ENCODE measurements at places on chromosomes 3 and 15.

DNA sequence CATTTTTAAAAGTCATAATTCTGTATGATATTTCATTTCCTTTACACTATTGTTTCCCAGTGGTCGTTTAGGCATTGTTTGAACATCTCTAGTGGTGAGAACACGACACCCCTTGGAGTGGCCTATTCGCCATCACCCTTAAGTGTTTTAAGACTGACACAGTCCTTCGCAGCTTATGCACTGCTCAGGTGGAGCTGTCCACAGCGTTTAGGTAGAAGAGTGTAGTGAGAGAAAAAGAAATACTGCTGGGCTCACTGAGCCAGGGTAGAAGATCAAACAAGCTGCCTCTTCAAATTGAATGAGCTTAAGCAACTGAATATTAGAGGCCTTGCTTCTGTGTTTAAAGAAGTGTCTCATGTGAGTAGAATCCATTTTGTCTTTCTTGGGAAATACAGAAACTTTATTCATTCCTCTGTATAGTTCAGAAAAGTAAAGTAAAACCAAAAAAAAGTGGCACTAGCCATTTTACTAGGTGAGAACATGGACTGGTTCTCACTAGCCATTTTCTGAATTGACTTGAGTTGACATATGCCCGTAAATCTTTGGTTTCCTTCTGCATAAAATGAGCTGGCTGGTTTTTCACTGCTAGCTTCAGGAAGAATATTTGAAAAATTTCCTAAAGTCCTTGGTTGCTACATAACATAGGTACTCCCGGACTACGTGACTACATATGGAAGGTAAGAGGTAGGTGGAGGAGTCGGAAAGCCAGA, 155.9 kb downstream of the P3H2 start:
- DNase-seq, result no peak

DNA sequence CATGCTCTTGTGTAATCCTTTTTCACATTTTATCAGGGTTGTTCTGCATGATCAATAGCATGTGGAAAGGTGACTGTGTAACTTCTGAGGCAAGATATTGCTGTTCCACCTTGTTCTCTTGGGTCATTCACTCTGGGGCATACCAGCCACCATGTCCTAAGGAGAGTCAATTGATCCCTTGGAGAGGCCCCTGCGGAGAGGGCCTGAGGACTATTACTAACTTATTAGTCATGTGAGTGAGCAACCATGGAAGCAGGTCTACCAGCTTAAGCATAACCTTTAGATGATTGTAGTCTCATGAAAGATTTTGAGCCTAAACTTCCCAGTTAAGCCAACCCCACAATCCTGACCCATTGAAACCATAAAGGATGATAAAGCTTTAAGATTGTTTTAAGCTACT, 22.0 kb upstream of the COL6A5 start:
- no peak for DNase-seq

- DNase-seq, result no peak
Observed at GRCh38 chr15:69653846-69654245, 201.2 kb downstream of the RPLP1 start.

DNA sequence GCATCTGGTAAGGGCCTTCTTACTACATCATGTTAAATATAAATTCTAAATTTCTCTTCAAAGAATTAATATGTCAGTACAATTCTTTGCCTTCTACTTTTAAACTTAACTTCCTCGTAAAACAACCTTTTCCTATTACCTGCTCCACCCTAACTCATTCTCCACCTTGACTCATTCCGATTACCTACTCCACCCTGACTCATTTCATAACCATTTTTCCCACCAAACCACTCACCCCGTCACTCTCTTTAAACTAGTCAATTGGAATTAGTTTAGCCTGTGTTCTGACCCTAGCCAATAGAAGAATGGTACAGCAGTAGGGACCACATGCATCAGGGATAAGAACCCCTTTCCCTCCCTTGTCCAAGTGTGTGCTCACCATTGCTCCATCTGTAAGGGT, 65.6 kb downstream of the PLSCR2 start:
- no peak for DNase-seq

GRCh38 chr3:189981668-189982067, 139.0 kb downstream of the P3H2 start:
- DNase-seq, result no peak

DNA sequence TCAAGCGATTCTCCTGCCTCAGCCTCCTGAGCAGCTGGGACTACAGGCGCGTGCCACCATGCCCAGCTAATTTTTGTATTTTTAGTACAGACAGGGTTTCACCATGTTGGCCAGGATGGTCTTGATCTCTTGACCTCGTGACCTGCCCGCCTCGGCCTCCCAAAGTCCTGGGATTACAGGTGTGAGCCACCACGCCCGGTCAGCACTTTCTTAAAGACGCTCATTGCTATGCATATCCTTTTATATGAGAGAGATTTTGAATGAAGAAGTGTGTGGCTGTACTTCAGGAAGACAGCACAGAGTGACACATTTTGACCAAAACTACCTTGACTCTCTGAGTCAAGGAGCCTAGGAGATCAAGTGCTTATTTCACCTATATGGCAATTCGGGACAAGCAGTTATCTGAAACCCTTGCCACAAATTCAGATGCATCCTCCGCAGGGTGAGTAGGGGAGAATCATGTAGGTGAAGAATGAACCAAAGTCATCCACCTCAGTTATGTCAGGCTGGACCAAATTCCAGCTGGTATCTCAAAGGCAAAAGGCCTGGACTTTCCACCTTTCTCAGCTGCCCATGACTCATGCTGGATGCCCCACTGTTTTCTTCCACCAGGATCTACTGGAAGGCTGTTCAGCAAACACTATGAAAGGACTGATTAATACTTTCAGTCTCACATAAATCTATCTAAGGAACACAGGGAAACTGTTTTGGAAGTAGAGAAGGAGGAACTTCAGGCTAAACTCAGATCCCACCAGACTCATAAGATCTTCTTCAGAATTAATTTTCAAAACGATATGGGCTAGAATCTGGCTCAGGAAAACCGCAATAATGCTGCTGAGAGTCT, 31.9 kb downstream of the SUSD5 start:
- DNase-seq, result no peak

GRCh38 chr3:8095724-8096123, 405.9 kb upstream of the LMCD1 start:
- no peak for DNase-seq

DNA sequence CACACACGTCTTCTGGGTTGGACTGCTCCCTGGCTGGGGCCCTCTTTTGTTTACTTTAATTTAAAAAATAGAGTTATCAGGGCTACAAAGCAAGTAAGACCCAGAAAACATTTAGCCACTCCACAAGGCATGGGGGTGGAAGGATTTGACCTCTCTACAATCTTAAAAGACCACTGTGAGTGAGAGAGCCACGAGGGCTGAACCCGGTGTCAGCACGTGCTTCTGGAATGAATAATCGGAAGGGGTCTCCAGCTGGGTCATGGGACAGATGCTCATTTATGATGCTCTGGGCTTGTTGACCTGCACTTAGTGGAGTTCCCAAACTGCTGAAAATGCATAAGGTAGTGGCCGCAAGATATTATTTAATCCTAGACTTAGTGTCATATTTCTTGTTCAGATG, 52.4 kb downstream of the EIF4E3 start:
- no peak for DNase-seq

DNA sequence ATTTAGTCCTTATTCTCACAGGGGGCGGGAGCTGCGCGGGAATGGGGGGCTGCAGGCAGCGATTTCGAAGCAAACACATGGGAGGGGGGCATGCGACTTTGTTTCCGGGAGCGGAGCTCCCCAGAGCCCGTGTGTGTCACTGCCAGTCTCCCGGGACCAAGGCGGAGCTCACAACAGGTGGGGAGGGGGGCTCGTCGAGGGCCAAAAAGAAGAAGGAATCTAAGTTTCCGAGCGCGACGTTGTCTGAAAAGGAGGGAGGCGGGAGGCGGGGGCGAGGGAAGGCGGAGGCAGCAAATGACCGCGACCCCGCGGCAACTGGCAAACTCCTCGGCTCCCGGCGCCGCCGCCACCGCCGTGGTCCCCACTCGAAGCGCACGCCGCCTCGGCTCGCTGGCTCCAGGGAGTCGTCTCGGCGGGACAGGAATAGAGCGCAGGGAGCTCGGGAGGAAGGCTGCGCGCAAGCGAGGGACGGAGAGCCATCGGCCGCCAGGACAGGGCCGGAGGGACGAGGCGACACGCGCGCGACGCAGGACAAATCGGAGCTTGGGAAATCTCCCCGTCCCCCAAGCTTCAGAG, 1.4 kb downstream of the FOXP1 start:
- peak; percentile 49 for DNase-seq

DNA sequence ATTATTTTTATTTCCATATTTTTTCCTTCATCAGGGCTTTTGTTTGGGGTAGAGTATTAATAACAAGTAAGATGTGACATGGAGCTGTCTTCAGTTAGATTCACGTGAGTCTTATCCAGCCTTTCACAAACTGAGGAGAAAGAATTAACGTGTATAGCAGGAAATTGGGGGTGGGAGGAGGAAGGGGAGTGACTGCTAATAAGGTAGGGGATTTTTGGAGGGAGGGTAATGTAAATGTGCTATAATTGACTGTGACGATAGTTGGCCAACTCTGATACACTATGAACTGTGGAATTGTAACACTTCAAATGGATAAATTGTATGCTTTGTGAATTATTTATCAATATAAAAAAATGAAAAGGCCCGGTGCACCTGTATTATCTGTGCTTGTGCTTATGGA, 8.9 kb downstream of the DUT start:
- no peak for DNase-seq

DNA sequence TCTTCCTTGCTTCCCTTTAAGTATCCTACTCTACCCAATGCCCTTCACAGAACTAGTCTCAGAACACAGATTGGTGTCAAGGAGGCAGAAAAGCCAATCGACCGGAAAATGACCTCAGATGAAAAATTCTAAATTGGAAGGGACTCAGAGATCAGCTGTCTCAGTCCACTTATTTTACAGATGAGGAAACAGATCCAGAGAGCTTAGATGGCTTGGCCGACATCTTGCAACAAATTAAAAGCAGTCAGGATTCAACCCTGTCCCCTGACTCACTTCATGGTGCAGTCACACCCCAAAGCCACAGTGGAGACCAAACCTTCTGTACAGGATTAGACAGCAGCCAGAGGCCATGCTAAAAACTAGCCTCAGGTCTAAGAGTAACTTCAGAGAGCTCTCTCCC, 169.3 kb upstream of the BHLHE40 start:
- no peak for DNase-seq

GRCh38 chr3:196207833-196208607, 3.2 kb downstream of the ZDHHC19 start:
- no peak for DNase-seq

- DNase-seq, result no peak
Observed at GRCh38 chr15:45265506-45265905, 13.5 kb downstream of the SLC28A2 start.

GRCh38 chr3:124619887-124620599, 110.2 kb upstream of the UMPS start:
- DNase-seq, result no peak

DNA sequence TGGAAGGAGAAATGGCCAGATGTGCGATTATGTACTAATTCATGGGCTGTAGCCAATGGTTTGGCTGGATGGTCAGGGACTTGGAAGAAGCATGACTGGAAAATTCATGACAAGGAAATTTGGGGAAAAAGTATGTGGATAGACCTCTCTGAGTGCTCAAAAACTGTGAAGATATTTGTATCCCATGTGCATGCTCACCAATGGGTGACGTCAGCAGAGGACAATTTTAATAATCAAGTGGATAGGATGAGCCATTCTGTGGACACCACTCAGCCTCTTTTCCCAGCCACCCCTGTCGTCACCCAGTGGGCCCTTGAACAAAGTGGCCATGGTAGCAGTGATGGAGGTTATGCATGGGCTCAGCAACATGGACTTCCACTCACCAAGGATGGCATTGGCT, 490.9 kb upstream of the CBLB start:
- DNase-seq, result no peak

GRCh38 chr3:49529567-49529966, 24.7 kb upstream of the BSN start:
- no peak for DNase-seq

DNA sequence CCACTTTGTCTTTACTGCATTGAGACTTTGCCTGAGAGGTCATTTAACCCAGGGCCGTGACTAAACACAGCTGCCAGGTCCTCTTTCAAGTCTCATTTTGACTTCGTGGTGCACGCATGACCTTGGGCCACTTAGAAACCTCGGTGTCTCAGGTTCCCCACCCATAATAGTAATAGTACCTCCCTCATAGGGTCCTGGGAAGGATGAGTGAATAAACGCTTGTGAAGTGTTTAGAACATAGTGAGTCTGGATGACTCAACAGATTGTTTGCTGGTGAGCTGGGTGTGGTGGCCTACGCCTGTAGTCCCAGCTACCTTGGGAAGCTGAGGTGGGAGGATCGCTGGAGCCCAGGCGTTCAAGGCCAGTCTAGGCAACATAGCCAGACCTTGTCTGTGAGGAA, 56.3 kb downstream of the BDH1 start:
- DNase-seq, result no peak

GRCh38 chr3:122021811-122022401, at the start of gene ILDR1:
Gene ILDR1, minus strand, starts transcription at chr3:122022247. Its CDS starts 170 bp downstream, at chr3:122022077.
- no peak for DNase-seq

DNA sequence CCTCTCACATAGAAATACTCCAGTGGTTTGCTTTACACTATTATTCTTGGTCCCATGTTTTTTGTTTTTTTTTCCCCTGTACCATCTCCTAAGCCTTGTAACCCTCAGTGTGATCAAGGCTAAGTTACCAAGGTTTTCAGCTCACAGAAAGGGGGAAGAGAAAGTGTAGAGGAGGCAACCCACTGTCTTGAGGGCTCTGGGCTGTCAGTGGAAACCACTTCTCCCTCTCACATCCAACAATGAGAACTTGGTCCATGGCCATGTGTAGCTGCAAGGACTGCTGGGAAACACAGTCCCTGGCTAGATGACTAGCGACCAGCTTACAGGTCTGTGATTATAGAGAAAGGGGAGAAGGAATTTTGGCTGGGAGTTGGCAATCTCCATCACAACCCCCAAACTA, 30.3 kb downstream of the GPD1L start:
- DNase-seq, result no peak

- DNase-seq, result no peak
Observed at GRCh38 chr3:82087958-82088357, 326.5 kb upstream of the GBE1 start.

DNA sequence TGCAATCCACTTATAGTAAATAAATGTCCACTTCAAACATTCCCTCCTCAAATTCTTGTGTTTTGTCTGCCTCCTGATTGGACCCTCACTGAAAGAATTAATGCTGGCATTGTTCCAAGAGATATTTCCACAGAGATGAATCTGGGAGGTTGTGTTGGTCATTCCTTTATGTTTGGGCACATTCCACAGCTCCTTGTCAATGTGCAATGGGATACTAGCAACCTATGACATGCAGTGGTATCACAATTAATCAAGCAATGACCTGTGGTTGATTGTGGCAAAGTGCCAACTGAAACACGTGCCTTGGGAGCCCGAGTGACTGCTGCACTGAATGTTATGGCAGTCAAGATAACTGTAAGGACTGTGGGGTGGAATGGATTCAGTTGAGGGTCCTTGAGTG, 55.0 kb upstream of the SNRPN start:
- DNase-seq, result no peak

GRCh38 chr3:179299999-179300613, 22.7 kb upstream of the ZNF639 start:
- no peak for DNase-seq
